NCI-H1105 treated with DMSO at 0.1 percent for 48 hours (cell line): ENCODE measurements at places on chromosomes 7 and 10.

GRCh38 chr10:116470071-116470470, 42.4 kb downstream of the PNLIPRP3 start:
- DNase-seq: no peak

DNA sequence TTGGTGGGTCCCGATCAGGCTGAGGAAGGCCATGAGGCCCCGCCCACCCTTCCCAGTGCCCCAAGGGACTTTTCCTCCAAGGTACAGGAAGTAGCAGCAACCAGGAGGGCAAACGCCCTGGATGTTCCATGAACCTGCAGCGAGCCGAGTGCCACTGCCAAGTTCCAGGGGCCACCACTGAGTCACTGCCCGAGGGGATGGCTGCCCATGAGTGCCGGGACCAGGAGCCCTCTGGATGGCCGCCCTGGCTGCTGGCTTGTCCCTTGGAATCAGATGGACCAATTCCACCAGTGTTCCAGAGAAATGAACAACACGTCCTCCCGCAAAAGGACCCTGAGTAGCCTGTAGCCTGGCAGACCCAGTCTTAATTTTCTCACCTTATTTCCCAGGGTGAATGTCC, 74.2 kb downstream of the ZRANB1 start:
- DNase-seq: no peak

GRCh38 chr10:106917452-106918055, 247.0 kb downstream of the SORCS1 start:
- peak; percentile 10 for DNase-seq

- no peak for DNase-seq
Measured at GRCh38 chr10:101219139-101219945, 9.9 kb downstream of the LBX1 start.

GRCh38 chr10:61452655-61453641, at the start of gene TMEM26:
TMEM26 (minus strand) TSS chr10:61453381; CDS start chr10:61453081, 300 bp downstream.
- DNase-seq: no peak

GRCh38 chr10:80486785-80487420, 32.8 kb downstream of the TSPAN14 start:
- no peak for DNase-seq

GRCh38 chr7:84021292-84021908, 173.2 kb downstream of the SEMA3A start:
- DNase-seq: no peak

- no peak for DNase-seq
Measured at GRCh38 chr10:14536241-14537213, 205.8 kb upstream of the FRMD4A start.

- DNase-seq: no peak
Measured at GRCh38 chr7:106353944-106354343, 69.2 kb upstream of the NAMPT start.

- DNase-seq: no peak
Measured at GRCh38 chr7:76326646-76327233, 24.3 kb downstream of the HSPB1 start.

DNA sequence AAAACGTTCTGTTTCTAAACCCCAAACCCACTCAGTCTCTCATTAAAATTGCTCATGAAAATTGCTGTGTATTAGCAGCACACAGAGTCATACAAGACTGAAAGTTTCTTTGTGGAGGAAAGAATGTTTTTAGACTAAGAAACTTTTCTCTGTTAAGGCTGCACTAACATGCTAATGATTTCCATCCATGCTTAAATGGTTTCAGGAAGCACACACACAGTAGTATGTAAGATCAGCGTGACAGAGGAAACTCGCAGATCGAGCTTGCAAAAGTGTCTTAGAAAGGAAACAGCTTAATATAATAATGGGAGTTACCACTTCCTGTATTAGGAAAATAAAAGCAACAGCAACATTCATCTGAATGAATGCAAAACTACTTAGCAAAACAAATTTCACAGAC, 112.7 kb downstream of the ICA1 start:
- DNase-seq: no peak

DNA sequence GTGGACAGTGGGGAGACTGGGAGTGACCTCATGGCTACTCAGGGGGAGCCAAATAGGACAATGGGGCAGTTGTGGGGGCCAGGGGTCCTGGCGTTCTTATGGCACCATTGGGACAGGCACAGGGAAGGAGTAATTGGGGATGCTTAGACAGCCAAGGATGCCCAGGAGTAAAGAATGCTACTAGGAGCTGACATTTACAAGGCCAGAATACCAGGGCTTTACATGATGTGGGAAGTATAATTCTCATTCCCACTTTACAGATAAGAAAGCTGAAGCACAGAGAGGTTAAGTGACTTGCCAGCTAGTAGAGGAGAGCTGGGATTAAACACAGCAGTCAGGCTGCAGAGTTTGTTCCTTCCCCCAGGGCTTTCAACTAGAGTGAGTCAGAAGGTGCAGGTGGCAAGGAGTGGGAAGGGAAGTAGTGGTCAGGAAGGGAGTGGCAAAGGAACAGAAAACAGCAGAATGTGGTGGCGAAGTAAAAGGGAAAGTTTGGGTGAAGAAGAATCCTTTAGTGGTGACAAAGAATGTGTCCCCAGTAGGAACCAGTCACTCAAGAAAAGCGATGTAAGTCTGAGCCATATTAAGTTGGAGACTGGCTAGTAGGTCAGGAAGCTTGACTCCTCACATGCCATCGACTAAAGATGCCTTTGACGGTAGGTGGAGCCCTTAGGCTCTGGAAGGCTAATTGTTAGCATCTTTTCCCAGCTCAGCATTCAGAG, 32.8 kb downstream of the CPVL start:
- DNase-seq: no peak

GRCh38 chr7:98753989-98754479, 115.8 kb downstream of the TMEM130 start:
- DNase-seq: peak; percentile 33

DNA sequence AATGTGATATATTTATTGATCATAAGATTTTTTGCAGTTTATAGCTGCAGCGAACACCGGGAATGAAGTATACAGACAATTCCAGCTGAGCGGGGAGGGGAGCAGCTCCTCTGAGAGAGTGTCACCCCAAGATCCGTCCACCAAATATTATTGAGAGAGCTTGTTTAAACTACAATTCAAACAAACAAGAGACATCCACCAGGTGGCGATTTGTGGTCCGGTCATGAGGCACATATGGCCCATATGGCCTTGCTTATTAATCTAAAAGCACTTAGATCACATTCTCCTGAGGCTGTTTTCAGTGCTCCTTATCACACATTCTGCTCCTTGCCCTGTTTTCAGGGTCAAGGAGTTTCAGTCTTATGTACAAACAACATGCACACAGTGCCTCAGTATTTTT, 83.1 kb downstream of the THSD7A start:
- DNase-seq: no peak

DNA sequence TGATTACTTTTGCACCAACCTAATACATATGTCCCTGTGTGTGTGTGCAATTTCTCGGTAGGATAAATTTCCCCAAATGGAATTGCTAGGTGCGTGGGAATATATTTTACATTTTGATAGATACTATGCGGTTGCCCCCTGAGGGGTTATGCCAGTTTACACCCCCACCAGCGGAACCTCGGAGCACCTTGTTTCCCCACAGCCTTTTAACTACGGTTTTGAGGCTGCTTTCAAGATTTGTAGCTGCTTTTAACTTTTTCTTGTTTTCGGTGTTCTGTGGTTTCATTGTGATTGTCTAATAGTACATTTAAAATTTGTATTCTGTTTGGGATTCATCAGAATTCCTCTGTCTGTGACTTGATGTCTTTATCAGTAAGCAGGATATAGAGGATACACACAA, 22.0 kb downstream of the PROSER2 start:
- DNase-seq: no peak

GRCh38 chr7:91050677-91051076, 213.6 kb upstream of the FZD1 start:
- DNase-seq: no peak

- DNase-seq: no peak
Measured at GRCh38 chr10:131762789-131763696, 137.8 kb upstream of the PPP2R2D start.

GRCh38 chr7:14751461-14751860, 151.1 kb downstream of the DGKB start:
- no peak for DNase-seq

DNA sequence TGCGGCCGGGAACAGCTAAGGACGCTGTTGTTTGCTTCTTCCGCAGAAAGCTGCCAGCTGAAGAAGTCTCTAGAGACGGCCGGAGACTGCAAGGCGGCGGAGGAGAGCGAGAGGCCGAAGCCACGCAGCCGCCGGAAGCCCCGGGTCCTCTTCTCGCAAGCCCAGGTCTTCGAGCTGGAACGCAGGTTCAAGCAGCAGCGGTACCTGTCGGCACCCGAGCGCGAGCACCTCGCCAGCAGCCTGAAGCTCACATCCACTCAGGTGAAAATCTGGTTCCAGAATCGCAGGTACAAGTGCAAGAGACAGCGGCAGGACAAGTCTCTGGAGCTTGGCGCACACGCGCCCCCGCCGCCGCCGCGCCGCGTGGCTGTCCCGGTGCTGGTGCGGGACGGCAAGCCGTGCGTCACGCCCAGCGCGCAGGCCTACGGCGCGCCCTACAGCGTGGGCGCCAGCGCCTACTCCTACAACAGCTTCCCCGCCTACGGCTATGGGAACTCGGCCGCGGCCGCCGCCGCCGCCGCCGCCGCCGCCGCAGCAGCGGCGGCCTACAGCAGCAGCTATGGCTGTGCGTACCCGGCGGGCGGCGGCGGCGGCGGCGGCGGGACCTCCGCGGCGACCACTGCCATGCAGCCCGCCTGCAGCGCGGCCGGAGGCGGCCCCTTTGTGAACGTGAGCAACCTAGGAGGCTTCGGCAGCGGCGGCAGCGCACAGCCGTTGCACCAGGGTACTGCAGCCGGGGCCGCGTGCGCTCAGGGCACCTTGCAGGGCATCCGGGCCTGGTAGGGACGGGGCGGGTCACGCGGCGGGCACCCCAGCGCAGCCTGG, 2.4 kb downstream of the NKX2-3 start:
- peak; percentile 10 for DNase-seq

DNA sequence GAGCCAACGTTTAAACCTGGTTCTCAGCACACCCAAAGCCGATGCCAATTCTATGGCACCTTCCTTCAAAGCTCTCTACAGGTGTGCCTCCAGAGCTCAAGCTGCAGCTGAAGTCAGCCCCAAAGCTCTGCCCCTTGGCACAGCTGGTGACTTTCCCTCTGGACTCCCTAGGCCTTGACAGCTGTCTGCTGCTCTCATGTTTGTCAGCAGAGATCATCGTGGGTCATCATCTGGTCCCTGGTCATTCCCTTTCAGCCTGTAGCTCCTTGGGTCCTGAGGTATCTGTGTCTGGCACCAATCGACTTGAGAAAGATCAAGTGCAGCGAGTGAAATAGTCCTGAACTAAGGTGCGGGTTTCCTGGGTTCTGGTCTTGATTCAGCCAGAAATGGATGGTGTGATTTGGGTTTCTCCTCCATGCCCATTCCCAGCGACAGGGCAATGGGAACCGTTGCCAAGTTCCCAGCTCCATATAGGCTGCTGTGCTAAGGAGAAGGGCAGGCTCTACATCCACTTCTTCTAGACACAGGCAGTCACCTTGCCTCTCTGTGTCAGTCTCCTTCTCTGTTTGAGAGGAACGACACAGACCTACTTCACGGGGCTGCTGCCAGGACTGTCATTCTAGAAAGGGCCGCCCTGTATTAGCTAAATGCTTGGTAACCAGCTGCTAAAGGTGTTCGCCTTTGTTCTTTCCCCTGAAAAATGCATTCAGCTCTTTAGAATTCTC, 3.6 kb downstream of the PKD1L1 start:
- DNase-seq: no peak

- DNase-seq: no peak
Measured at GRCh38 chr7:22821702-22822485, 755 bp downstream of the TOMM7 start.

- DNase-seq: no peak
Measured at GRCh38 chr7:97818066-97818663, 54.0 kb downstream of the ASNS start.

DNA sequence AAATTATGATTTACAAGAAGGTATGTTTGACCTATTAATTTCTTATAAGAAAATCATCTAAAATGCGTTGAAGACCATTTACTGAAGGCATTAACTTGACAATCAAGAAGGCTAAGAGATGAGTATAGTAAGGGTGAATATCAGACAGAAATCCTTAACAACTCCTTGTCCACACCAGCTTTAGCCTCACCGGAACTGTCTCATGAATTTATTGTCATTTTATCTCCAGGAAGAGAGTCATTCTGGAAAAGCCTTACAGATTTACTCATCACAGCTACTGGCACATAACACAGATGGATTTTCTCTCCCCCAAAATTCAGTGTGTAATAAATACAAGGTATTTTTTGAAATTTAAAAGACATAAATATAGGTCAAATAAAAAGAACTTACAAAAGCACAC, 129.4 kb upstream of the LSM8 start:
- DNase-seq: no peak

DNA sequence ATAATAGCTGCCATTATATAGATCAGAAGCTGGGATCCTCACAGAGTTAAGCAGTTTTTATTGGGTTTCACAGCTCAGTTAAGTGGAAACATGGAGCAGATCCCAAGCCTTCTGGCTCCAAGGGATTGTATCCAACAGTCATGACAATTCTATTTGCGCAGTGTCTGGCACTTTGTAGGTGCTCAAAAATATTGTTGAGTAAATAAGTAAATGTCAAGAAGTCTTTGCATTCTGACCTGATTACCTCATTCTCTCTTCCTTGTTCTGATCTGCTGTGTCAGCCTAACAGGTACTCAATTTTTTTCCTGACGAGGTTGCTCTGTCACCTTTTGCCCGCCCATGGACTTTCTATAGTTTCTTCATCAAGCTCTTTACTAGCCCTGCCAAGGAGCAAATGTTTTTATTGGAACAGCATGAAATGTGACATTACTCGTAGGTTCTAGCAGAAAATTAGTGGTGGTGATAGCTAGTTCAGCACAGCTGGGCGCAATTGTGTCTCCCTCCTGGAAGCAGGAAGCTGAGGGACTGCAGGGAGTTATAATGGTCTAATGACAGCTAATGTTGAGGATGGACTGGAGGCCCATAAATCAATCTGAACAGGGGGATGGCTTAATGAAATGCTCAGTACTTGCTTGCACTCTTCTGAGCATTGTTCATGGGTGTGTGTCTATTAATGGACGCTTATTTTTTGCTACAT, 680.2 kb downstream of the CCSER2 start:
- no peak for DNase-seq

DNA sequence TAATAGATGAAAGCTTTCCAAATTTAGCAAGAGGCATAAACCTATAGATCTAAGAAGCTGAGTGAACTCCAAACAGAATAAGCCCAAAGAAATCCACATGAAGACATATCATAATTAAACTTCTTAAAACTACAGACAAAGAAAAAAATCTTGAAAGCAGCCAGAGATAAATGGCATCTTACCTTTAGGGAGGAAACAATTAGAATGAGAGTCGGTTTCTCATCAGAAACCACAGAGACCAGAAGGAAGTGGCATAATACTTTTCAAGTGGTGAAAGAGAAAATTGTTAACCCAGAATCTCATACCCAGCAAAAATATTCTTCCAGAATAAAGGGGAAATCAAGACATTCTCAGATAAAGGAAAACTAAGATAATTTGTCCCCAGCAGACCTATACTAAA, 98.9 kb upstream of the NANOS1 start:
- no peak for DNase-seq

DNA sequence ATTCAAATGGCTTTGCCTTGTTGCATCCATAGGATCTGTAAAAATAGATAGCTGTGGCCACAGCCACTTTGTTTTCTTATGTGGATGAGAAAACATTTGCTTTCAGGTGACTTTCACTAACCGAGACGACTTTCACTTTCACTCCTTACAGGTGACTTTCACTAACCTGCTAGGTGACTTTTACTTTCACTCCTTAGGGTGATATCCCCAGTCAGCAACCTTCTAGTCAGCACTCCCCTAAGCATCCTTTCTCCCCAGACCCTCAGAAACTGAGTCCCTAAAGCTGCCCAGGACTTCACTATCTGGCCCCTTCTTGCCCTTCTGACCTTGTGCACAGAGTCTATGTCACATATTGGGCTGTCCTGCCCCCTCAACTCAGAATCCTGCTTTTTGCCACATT, 177.5 kb downstream of the RELN start:
- DNase-seq: no peak
